Left renal pelvis (tissue), 4 donors: ENCODE measurements at places on chromosomes 12 and 14. TPM values are rescaled to one million over a fixed set of nuclear protein-coding genes. Genes with fewer than 3 reads are reported as not detected.

DNA sequence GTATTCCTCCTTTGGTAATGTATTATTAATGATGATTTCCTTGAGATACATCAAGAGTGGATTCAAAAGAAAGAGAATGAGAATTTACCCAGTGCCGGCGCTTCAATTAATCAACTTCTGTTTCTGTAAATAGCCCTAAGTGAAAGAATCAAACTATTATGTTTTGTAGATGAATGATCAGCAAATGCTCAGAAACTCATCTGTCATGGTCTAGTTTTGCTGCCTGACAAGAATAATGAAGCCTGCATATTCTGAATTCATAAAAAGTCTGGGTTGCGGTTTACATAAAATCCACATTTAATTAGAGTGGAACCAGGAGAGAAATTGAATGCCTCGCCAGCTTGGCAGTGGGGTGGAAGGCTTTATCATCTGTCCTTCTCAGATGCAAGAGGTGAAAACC is 325.3 kb downstream of the GALC start:
- DNase-seq, result no peak

GLI1 gene
- 62.3 TPM for polyA plus RNA-seq

- DNase-seq, result no peak
These were observed 6.3 kb upstream of the KCNJ8 start for GRCh38 chr12:21780786-21781185.

- no peak for DNase-seq
These were observed 148.2 kb upstream of the LMNTD1 start for GRCh38 chr12:25701290-25701689.

REP15 gene
- polyA plus RNA-seq, result 3.6 TPM

TDP1 gene
- 13.2 TPM for polyA plus RNA-seq

DNA sequence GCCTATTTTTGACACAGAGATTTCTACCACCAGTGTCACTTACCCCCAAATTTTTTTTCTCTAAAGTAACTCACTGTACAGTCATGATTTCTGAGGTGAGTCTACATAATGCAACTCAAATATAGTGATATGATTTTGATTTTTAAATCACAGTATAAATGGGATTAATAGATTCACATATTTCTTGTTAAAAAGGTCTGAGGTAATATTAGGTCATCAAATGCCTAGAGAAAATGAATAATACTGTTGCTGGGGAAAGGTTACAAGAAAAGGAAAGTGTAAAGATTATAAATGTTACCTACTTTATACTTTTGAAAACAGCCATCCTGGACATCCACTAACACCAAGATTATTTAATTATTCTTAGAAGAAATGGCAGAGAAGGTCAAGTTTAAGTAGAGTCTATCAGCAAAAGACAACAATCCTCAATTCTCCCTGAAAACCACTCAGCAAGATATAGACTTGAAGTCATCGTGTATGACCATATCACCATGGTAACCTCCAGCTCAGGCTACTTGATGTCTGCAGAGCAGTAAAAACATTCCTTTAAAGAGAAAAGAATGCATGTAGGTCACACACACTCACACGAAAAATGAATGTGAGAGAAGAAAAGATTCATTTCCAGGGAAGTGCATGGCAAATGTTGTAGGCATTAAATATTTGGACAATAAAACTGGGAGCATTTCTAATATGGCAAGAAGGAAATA is 58.7 kb downstream of the CCDC59 start:
- no peak for DNase-seq

DNA sequence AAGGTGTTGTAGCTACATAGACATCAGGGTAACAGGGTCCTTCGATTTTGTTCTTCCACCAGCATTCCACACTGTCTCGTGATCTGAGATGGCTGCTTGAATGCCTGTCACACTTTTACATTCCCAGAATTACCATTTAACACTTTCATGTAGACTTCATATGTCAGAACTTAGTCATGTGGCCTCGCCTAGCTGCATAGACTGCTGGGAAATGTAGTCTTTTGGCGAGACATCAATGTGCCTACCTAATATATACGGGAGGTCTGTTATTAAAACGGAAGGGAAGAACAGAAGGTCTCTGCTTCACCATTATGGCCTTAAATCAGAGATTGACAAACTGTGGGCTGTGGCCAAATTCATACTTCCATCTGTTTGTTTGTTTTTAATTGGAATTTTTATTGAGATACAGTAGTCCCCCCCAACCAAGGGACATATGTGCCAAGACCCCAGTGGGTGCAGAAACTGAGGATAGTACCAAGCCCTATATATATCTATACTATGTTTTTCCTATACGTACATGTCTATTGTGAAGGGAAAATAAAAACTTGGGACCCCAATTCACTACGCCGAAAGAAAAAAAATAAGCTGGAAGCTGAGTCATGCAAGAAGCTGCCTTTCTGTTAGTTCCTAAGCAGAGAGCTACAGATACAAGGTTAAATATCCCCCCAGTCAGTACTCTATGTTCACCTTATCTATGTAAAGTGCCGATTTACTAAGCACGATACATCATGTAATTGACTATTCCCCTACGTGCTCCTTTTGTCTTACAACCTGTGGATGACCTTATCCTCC is 11.3 kb upstream of the HRK start:
- DNase-seq, result no peak

GRCh38 chr14:24081739-24082211 is 10.4 kb downstream of the CPNE6 start:
- DNase-seq, result no peak

GRCh38 chr12:105622220-105622619 is 291.7 kb downstream of the C12orf75 start:
- no peak for DNase-seq

- DNase-seq, result no peak
These were observed 74.0 kb downstream of the RPS29 start for GRCh38 chr14:49512147-49512551.

DNA sequence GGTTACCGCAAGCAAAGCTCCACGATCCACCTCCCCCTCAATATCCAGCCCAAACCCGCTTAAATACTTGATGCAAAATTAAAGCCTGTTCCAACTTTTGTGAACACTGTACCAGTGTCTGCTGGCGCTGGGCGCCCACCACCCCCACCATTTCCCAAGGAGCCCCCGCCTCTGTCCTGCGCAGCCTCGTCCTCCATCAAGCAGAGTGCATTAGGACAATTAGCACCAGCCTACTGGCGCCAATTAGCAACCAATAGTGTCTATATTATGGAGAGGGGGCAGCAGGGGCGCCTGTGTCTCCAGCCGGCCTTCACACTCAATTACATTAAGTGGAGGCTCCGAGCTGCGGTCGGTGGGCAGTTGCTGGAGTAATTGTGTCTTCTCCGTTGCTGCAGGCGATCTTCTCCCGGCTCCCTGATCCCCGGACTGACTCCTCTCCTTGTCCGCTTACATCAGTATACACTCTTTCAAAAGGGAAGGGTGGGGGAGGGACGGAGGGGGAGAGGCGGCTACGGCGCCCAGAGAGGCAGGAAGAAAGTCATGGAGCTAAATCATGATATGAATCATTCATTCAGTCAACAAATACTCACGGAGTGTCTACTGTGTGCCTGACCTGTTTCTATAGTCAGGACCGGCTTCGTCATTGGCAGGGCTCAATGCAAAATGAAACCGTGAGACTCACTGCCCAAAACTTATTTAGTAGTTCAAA is 707.3 kb downstream of the MED13L start:
- DNase-seq, result no peak

KLRC3 gene
- not detected for polyA plus RNA-seq

SOAT2 gene
- polyA plus RNA-seq, result 1.3 TPM

GRCh38 chr14:61406675-61407074 is 85.3 kb downstream of the PRKCH start:
- DNase-seq, result no peak

PAWR gene
- 48.7 TPM for polyA plus RNA-seq

DIO2 gene
- polyA plus RNA-seq, result 0.55 TPM

DNA sequence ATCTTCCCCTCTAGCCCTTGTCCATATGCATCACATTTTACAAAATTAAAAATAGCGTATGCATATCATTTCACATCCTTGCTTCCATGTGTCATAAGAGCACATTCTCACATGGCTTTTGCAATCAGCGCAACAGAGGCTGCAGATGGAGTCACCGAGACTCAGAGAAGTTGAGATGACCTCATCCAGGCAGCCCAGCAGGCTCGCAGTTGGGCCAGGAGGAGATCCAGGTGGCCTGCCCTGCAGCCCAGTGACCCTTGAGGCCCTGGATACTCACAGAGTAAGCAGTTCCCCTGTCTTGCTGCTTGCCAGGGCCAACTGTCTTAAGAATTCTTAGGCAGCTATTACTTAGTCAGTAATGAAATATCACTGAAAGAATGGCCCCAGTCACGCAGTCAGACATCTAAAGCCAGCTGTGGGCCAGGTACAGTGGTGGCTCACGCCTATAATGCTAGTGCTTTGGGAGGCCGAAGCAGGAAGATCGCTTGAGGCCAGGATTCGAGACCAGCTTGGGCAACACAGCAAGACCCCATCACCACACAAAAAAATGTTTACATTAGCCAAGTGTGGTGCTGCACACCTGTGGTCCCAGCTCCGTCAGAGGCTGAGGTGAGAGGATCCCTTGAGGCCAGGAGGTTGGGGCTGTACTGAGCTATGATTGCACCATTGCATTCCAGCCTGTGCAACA is 9.1 kb downstream of the CAMKK2 start:
- no peak for DNase-seq

GRCh38 chr12:50506753-50507473 is 2.1 kb downstream of the DIP2B start:
- no peak for DNase-seq

GRCh38 chr14:88005978-88006851 is 1.3 kb downstream of the GPR65 start:
- DNase-seq, result no peak

- no peak for DNase-seq
These were observed 1.6 kb downstream of the DPF3 start for GRCh38 chr14:72892103-72892878.

DNA sequence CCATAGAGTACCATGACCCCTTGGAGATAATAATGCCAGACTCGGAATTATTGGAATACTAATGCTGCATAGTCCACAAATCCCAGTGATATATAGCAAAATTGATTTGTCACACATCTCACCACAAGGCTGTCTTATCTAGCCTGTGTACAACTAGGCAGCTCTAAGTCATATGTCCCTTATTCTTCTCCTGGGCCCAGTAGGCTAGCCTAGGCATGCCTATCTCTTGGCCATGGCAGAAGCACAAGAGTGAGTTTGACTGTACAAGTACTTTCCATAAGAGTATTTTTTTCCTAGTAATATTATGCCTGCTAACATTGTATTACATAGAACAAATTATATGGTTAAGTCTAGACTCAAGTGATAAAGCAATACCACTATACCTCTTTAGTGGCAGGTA is 1122.1 kb upstream of the SEL1L start:
- no peak for DNase-seq

DNA sequence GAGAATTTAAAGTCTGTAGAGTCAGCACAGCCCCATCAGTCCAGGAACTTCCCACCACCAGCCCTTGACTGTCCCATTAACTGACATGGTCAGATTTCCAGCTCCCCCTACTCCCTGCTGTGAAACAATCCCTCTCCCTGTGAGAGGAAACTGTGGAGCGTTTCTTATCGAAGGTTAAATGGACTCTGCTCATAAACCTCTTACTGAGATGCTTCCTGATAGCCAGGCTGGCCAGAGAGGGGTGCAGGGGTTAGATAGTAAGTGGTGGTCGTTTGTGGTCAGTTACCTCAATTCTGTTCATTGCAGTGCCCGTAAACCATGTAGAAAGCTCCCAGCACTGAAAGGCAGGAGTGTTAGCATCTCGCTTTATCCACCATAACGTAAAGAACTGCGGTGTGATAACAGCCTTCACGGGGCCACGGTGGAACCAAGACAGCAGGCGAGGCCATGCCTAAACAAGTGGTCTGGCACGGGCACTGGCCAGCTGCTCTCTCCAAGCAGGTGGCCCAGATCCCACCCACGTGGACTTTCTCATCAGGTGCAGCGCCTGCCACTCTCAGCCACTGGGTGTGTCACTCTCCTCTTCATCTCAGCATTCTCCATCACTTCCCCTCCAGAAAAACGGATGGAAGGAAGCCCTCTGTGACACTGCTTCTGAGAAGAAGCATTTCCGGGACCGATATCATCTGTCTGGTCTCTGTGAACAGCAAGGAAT is 102.2 kb downstream of the FBXL14 start:
- no peak for DNase-seq

- DNase-seq, result no peak
These were observed 11.6 kb downstream of the WNT5B start for GRCh38 chr12:1640328-1641234.

GRCh38 chr12:116703214-116703795 is 34.6 kb downstream of the SPRING1 start:
- DNase-seq, result no peak

- DNase-seq, result no peak
These were observed 41.0 kb upstream of the AMIGO2 start for GRCh38 chr12:47120736-47121135.

CLEC7A gene
- 2.6 TPM for polyA plus RNA-seq

KRT73 gene
- not detected for polyA plus RNA-seq

DNA sequence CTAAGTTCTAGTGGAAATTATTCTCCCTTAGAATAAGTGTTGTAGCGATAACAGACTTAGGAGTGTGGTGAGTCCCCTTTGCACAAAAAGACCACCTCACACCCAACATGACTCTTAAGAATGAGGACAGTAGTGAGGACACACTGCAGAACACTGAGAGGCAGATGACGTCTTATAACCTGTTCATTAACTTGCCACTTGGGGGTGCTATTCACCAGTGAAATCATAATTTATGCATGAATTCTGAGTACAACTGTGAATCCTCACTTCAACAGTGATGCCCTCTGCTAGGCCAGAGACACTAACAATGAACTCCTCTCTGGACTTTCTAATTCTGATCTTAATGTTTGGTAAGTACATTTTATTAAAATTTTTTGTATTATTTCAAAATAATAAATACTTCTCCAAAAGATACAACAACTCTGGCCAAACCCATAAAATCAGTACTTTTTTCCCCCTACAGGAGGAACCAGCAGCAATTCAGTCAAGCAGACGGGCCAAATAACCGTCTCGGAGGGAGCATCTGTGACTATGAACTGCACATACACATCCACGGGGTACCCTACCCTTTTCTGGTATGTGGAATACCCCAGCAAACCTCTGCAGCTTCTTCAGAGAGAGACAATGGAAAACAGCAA is 274.7 kb downstream of the DAD1 start:
- DNase-seq, result no peak

ADGRD1 gene
- 74.1 TPM for polyA plus RNA-seq

CCDC63 gene
- polyA plus RNA-seq, result not detected

AICDA gene
- 0.34 TPM for polyA plus RNA-seq

GRCh38 chr12:110590806-110591326 is 7.7 kb upstream of the PPTC7 start:
- no peak for DNase-seq

DNA sequence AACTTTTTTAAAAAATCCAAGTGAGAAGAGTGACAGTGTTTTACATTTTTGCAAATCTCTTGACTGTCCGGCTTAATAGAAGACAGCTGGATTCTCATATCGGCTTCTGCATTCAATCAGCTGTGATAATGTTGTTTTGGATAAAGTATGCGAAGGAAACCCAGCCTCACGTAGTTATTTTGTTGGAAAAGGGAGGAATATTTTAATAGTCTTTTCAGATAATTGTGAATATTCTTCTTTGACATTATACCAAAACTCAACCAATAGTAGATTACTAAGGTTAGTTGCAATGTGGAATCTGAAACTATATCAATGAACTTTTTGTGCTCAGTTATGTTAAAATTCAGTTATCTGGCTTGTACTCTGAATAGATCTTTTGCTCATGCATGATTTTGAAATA is 276.5 kb downstream of the ZFP36L1 start:
- no peak for DNase-seq

GDF3 gene
- 0.68 TPM for polyA plus RNA-seq

ZNF891 gene
- 4.5 TPM for polyA plus RNA-seq
